K562 (cell line): ENCODE measurements at places on chromosomes 16 and 17. TPM values are rescaled to one million over a fixed set of nuclear protein-coding genes. Genes with fewer than 3 reads are reported as not detected.

CLDN6 gene
- polyA plus RNA-seq, result 0.20 and 0.32 TPM in 2 replicates

PGS1 gene
- polyA plus RNA-seq, result 29.7 and 36.0 TPM in 2 replicates

MRM1 gene
- polyA plus RNA-seq, result 27.1 and 27.2 TPM in 2 replicates

PPY gene
- 1.9 TPM in 1 of 2 replicates, not detected in the other for polyA plus RNA-seq

KRT33A gene
- not detected in 2 replicates for polyA plus RNA-seq

PRM1 gene
- polyA plus RNA-seq, result not detected in 2 replicates

TBC1D3E gene
- 0.20 TPM in 1 of 2 replicates, not detected in the other for polyA plus RNA-seq

HASPIN gene
- polyA plus RNA-seq, result 7.1 and 7.2 TPM in 2 replicates

SRSF1 gene
- 425 and 475 TPM in 2 replicates for polyA plus RNA-seq

AGRP gene
- not detected in 2 replicates for polyA plus RNA-seq

TEX19 gene
- 1.9 and 2.2 TPM in 2 replicates for polyA plus RNA-seq

- no peak for DNase-seq
Observed at GRCh38 chr17:37213927-37214326, 161.9 kb upstream of the C17orf78 start.

GRCh38 chr17:5769593-5770354 is 185.5 kb upstream of the NLRP1 start:
- no peak for DNase-seq

DNA sequence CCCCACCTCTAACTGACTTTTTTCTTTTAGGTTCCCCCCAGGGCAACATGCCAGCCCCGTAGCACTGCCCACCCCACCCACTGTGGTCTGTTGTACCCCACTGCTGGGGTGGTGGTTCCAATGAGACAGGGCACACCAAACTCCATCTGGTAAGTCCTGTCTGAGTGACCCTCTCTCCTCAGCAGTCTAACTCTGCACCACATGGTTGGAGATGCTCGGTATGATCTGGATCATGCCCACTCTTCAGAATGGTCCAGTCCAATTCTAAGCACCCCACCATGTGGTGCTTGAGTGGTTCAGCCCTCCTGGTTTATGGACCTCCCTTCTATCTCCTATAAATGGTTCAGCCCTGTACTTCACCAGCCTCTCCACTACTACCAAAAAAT is 5.9 kb downstream of the KDM6B start:
- no peak for DNase-seq

GRCh38 chr17:3685174-3685573 is 10.8 kb downstream of the P2RX5 start:
- DNase-seq, result peak; percentile 23

GRCh38 chr17:29158488-29159275 is 21.5 kb downstream of the MYO18A start:
- no peak for DNase-seq

DNA sequence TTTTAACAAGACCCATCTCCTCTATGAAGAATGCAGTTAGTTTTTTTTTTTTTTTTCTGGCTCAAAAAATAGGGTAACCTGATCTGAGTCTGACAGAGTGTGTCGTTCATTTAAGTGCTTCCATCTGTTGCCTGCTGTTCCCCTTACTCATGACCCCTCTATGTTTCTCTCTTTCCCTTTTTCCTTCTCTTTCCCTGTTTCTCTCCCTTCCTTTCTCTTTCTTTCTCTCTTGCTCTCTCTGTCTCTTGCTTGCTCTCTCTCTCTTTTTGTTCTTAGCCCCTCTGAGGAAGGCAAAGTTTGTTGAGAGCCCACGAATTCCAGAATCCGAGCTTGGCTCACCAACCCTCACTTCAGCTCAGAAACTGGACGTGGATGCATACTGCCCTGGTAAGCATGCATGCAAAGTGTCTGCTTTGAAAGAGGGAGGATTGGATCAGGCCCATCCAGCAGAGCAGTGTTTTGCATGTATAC is 185.0 kb downstream of the TANC2 start:
- DNase-seq, result no peak

GRCh38 chr16:82655072-82655714 is 28.4 kb downstream of the CDH13 start:
- DNase-seq, result no peak

DNA sequence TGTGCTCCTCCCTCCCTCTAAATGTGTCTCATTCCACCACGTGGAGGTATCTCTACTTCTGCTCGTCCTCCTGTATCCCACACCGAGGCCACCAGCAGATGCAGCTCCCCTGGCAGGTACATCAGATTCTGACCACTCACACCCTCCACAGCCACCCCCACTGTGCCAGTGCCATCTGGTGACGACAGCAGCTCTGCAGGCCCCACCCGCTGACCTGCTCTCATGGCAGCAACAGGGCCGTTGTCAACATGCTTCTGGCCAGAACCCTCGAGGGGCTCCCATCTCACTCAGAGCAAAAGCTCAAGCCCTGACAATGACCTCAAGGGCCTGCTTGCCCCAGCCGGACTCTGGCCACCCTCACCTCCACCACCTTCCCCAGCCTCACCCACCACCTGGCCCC is 93.4 kb downstream of the AMFR start:
- DNase-seq, result no peak

- DNase-seq, result no peak
Observed at GRCh38 chr17:34126496-34126895, 128.6 kb upstream of the CCL2 start.
